Heart right ventricle (tissue), 16 donors: ENCODE measurements at places on chromosomes 6 and 20. TPM values are rescaled to one million over a fixed set of nuclear protein-coding genes. Genes with fewer than 3 reads are reported as not detected.
A peak's percentile ranks its signal among the peaks of the same experiment; 100 is the strongest.

GRCh38 chr20:46962452-46963195 is 68.0 kb downstream of the EYA2 start:
- H3K36me3 ChIP-seq, result no peaks in the 10 kb centered on the region
- no peaks in the 10 kb centered on the region for H3K4me1 ChIP-seq
- H3K27me3 ChIP-seq, result no peaks in the 10 kb centered on the region
- no peak for DNase-seq
- no peak overlapping the region for H3K4me3 ChIP-seq

GRCh38 chr20:25389858-25390537 is 637 bp downstream of the ABHD12 start:
- peaks cover 19% of the 10 kb centered on the region for H3K4me1 ChIP-seq
- peak overlapping the region; percentile 90 for H3K27ac ChIP-seq
- no peaks in the 10 kb centered on the region for H3K27me3 ChIP-seq

GRCh38 chr6:5279891-5280338 is 18.6 kb downstream of the FARS2 start:
- DNase-seq, result no peak
- no peaks in the 10 kb centered on the region for H3K27me3 ChIP-seq
- no peak overlapping the region for H3K4me3 ChIP-seq

DNA sequence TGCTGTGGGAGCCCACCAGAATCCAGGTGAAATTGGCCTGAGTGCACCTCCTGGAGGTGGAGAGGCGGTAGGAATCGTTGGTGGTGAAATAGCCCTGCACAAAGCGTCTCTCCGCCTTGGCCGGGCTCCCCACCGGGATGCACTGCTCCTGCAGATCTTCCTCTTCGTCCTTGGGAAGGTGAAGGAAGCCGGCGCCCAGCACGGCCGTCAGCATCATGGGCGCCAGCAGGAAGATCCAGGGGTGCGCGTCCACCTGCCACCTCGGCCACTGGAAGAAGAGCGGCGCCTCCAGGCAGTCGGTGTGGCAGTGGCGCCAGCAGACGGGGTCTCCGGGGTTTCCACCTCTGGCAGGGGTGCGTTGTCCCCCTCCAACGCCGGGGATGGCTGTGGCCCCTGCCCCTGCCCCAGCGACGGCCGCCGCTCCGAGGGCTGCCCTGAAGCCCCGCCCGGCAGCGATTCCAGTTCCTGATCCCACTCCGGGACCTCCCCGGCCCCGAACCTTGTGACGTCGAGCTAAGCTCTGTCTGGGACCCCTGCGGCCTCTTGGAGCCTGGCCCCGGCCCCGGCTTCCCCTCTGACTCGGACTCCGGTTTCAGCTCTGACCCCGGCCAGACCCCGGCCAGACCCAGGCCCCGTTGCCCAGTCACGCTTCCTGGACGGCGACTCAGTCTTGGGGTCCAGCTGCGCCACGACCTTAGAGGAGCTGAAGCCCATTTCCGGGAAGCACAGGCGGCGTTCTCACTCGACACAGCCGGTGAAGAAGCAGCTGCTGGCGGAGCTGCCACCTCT is 91.9 kb downstream of the CD164 start:
- H3K4me3 ChIP-seq, result no peak overlapping the region
- H3K27ac ChIP-seq, result no peak overlapping the region
- no peaks in the 10 kb centered on the region for H3K4me1 ChIP-seq
- no peaks in the 10 kb centered on the region for H3K27me3 ChIP-seq
- no peak for DNase-seq

GRCh38 chr6:86964029-86964579 is 26.8 kb downstream of the HTR1E start:
- H3K27me3 ChIP-seq, result no peaks in the 10 kb centered on the region
- H3K36me3 ChIP-seq, result no peaks in the 10 kb centered on the region
- H3K4me3 ChIP-seq, result no peak overlapping the region
- no peak overlapping the region for H3K27ac ChIP-seq
- no peaks in the 10 kb centered on the region for H3K4me1 ChIP-seq

GRCh38 chr6:126821706-126822105 is 296.8 kb upstream of the RSPO3 start:
- H3K27me3 ChIP-seq, result no peaks in the 10 kb centered on the region
- H3K36me3 ChIP-seq, result no peaks in the 10 kb centered on the region
- H3K4me1 ChIP-seq, result no peaks in the 10 kb centered on the region

GRCh38 chr6:33171016-33171879 is 21.0 kb downstream of the COL11A2 start:
- H3K27me3 ChIP-seq, result no peaks in the 10 kb centered on the region
- no peaks in the 10 kb centered on the region for H3K4me1 ChIP-seq
- H3K27ac ChIP-seq, result no peak overlapping the region
- H3K36me3 ChIP-seq, result no peaks in the 10 kb centered on the region
- H3K4me3 ChIP-seq, result no peak overlapping the region
- no peak for DNase-seq

GRCh38 chr6:31228476-31228875 is 43.4 kb downstream of the HLA-C start:
- peaks cover 14% of the 10 kb centered on the region for H3K4me1 ChIP-seq
- H3K27ac ChIP-seq, result peak overlapping the region; percentile 75
- H3K4me3 ChIP-seq, result no peak overlapping the region
- no peaks in the 10 kb centered on the region for H3K36me3 ChIP-seq
- H3K27me3 ChIP-seq, result no peaks in the 10 kb centered on the region
- DNase-seq, result no peak

- DNase-seq, result no peak
- no peak overlapping the region for H3K27ac ChIP-seq
- peaks cover 8% of the 10 kb centered on the region for H3K4me1 ChIP-seq
- H3K27me3 ChIP-seq, result no peaks in the 10 kb centered on the region
- no peaks in the 10 kb centered on the region for H3K36me3 ChIP-seq
- no peak overlapping the region for H3K4me3 ChIP-seq
These were observed 25.9 kb upstream of the AHCY start for GRCh38 chr20:34328928-34329677.

- no peaks in the 10 kb centered on the region for H3K27me3 ChIP-seq
- H3K36me3 ChIP-seq, result peaks cover 40% of the 10 kb centered on the region
- no peak for DNase-seq
These were observed 71.0 kb downstream of the PHF3 start for GRCh38 chr6:63706630-63707029.

The RPP21 gene
- total RNA-seq, result 29.1 TPM

DNA sequence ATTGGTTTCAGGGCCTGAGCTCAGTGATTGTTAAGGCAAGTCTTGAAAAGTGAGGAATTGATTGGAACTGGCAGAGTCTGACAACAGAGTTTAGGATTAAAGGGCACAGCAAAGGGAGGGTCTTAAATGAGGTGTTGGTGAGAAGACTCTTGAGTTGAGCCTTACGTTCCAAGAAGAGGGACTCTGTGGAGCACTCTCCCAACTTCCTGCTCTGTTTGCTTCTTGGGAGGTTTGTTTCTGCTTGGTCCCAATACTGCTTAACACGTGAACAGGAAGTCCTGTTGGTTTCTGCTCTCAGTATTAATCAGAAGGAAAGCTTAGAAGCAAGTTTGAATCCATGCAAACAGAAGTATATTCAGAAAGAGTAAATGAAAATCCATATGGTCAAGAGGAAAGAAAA is 15.6 kb upstream of the SYNDIG1 start:
- no peak overlapping the region for H3K4me3 ChIP-seq
- no peak overlapping the region for H3K27ac ChIP-seq
- DNase-seq, result no peak
- H3K36me3 ChIP-seq, result no peaks in the 10 kb centered on the region

GRCh38 chr20:47360297-47361056 is 4.0 kb upstream of the ZMYND8 start:
- H3K4me1 ChIP-seq, result peaks cover 75% of the 10 kb centered on the region
- no peak overlapping the region for H3K4me3 ChIP-seq
- H3K27ac ChIP-seq, result peak overlapping the region; percentile 98
- no peaks in the 10 kb centered on the region for H3K27me3 ChIP-seq
- DNase-seq, result peak; percentile 91

DNA sequence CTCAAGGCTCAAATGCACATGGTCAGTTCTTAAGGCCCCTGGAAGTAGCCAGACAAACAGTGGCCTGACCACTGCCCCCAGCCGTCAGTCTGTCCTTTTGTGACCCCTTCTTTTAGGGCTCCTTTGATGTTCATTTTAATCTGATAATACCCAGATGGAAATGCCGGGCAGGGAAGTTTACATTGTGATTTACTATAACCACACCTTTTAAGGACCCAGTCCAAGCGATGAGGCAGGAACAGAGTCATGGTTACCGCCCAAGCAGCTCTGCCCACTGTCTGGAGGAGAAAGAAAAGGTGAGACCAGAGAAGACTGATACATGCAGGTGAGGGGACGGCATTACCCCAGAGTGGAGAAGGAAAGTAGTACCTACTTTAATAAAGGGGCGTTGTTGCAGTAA is 110.6 kb downstream of the PLEKHG1 start:
- no peaks in the 10 kb centered on the region for H3K27me3 ChIP-seq
- no peak overlapping the region for H3K4me3 ChIP-seq
- no peaks in the 10 kb centered on the region for H3K36me3 ChIP-seq
- no peak overlapping the region for H3K27ac ChIP-seq
- no peak for DNase-seq

- H3K36me3 ChIP-seq, result no peaks in the 10 kb centered on the region
- no peaks in the 10 kb centered on the region for H3K4me1 ChIP-seq
- peaks cover 6% of the 10 kb centered on the region for H3K27me3 ChIP-seq
- no peak for DNase-seq
These were observed 132.4 kb downstream of the BMP7 start for GRCh38 chr20:57133926-57134650.

The DLL1 gene
- total RNA-seq, result 6.6 TPM

DNA sequence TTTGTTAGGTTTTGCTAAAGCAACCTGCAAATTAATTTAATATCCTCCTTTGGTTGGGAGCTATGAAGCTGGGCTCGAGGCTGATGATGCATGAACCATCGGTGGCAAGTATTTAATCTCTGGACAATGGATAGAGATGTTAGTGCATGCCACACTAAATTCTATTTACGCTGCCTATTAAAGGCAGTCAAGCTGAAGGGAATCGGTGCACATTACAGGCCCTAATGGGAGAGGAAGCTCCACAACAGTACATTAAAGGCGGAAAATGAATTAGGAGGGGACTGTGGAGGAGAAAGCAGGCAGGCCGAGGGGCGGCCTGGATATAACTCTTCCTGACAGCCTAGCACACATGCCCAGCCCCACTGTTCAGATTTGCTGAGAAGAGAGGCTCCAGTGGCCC is 132.4 kb upstream of the MAFB start:
- no peak overlapping the region for H3K27ac ChIP-seq
- no peak for DNase-seq
- no peak overlapping the region for H3K4me3 ChIP-seq

DNA sequence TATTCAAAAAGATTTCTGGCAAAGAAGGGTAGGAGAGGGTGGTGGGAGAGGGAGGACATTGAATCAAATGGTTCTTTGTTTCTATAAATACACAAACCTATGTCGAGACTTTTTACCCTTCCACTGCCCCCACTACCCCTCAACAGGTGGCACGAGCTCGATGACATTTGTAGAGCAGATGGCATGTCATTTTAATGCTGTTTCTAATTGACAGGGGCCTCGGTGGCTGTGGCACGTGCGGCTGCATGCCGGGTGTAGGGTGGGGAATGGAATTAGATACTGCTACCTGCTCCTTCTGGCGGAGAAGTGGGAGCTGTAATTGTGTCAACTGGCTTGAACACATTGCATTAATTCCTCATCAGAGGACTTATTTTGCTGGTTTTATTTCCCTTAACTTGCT is 29.1 kb upstream of the SASH1 start:
- no peak for DNase-seq
- H3K27ac ChIP-seq, result no peak overlapping the region
- H3K4me3 ChIP-seq, result no peak overlapping the region
- H3K4me1 ChIP-seq, result no peaks in the 10 kb centered on the region
- no peaks in the 10 kb centered on the region for H3K27me3 ChIP-seq

DNA sequence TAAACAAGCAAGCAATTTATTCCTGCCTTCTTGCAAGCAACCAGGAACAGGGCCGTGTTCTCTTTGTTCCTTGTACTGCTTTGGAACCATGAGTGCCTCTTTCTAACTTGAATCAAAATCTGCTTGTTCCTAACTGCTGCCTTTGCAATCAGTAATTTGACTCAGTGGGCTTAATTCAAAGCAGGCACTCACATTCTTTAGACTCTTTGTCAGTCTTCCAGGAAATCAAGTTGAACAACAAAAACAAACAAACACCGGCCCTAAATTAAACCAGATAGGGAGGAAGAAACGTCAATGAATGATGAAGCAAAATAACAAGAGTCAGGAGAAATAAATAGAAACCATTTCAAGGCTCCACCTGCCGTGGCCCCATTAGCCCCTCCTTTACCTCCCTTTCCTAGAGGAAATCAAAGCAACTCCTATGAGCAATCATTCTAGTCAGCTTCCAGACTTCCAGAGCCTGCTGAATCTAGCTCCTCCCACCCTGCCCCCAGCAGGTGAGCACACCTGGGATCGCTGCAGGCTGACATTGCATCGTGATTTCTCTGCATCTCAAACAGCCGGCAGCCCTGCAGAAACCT is 582.2 kb upstream of the FLRT3 start:
- no peaks in the 10 kb centered on the region for H3K36me3 ChIP-seq
- H3K4me3 ChIP-seq, result no peak overlapping the region
- H3K27me3 ChIP-seq, result no peaks in the 10 kb centered on the region

The MYLIP gene
- 10.0 TPM for total RNA-seq

DNA sequence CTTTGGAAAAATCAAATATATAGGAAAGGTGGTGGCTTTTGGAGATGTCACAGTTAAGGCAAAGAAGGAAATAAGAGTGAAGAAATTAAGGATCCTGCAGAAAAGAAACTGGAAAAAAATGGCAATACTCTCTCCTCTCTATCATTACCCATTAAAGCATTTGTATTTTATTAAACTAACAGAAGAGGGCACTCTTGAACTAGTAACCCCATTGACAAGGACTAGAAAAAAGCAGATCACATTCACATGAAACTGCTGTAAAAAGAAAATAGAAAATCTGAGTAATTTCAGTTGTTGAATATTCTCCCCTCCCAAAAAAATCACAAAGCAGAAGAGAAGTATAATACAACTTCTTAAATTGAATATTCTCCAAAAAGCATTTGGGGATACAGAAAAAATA is 104.1 kb upstream of the SLC35B3 start:
- H3K27ac ChIP-seq, result no peak overlapping the region
- H3K36me3 ChIP-seq, result no peaks in the 10 kb centered on the region
- H3K4me3 ChIP-seq, result no peak overlapping the region
- DNase-seq, result no peak
- H3K4me1 ChIP-seq, result no peaks in the 10 kb centered on the region
- no peaks in the 10 kb centered on the region for H3K27me3 ChIP-seq

GRCh38 chr20:63058696-63059335 is 52.1 kb upstream of the BHLHE23 start:
- DNase-seq, result peak; percentile 5
- no peak overlapping the region for H3K27ac ChIP-seq
- H3K27me3 ChIP-seq, result peaks cover 62% of the 10 kb centered on the region
- no peaks in the 10 kb centered on the region for H3K4me1 ChIP-seq
- no peaks in the 10 kb centered on the region for H3K36me3 ChIP-seq

GRCh38 chr6:98203170-98203806 is 631.1 kb upstream of the POU3F2 start:
- no peaks in the 10 kb centered on the region for H3K36me3 ChIP-seq
- no peaks in the 10 kb centered on the region for H3K4me1 ChIP-seq
- H3K27me3 ChIP-seq, result no peaks in the 10 kb centered on the region
- H3K4me3 ChIP-seq, result no peak overlapping the region
- no peak overlapping the region for H3K27ac ChIP-seq

GRCh38 chr6:156438350-156438923 is 338.7 kb upstream of the ARID1B start:
- H3K4me1 ChIP-seq, result no peaks in the 10 kb centered on the region
- DNase-seq, result no peak
- H3K4me3 ChIP-seq, result no peak overlapping the region

The SLCO4A1 gene
- total RNA-seq, result 4.5 TPM

GRCh38 chr6:110255211-110255750 is 75.1 kb downstream of the CDC40 start:
- no peaks in the 10 kb centered on the region for H3K27me3 ChIP-seq
- no peaks in the 10 kb centered on the region for H3K4me1 ChIP-seq
- no peak overlapping the region for H3K27ac ChIP-seq
- no peak overlapping the region for H3K4me3 ChIP-seq
